ENCODE measurements at places on chromosomes 16 and 17. TPM values are rescaled to one million over a fixed set of nuclear protein-coding genes. Genes with fewer than 3 reads are reported as not detected.
A peak's percentile ranks its signal among the peaks of the same experiment; 100 is the strongest.

The FKBP10 gene
- total RNA-seq: 6.2 TPM

The NBR1 gene
- total RNA-seq: 59.3 TPM

The CES5A gene
- 0.67 TPM for total RNA-seq

The PCGF2 gene
- total RNA-seq: 1.2 TPM

The KRT40 gene
- total RNA-seq: not detected

The TMC7 gene
- 0.42 TPM for total RNA-seq

The HNF1B gene
- total RNA-seq: 3.8 TPM

The PAGR1 gene
- 11.1 TPM for total RNA-seq

The SLC13A5 gene
- total RNA-seq: 399 TPM

DNA sequence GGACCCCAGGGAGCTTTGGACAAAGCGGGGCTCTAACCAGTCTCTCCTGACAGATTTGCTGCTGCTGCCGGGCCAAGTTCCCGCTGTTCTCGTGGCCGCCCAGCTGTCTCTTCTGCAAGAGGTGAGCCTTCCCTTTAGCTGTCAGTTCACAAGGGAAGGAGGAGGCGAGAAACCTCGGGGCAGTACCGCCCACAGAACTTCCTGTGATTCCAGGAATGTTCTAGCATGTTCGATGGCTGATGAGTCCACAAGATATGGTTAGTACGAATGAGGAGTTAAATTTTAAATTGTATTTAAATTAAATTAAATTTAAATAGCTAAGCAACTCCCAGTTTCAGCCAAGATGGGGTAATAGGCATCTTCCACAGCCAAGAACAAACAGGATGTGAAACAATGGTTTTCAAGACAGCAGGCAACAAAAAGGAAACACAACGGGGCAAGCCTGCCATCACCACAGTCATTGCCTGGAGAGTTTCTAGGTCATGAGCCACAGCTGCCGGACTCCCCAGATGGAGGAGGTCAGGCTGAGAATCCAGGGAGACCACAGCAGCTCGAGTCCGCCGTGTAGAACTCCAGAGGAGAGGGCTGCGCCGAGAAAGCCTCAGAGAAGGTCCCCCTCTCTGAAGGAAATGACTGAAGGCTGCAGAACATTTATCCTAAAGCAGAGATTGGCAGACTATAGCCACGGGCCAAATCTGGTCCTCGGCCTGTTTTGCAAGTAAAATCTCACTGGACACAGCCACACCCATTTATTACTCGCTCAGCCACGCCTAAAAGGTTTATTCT, 9.5 kb upstream of the TCF25 start:
- no peak for DNase-seq
- no peak overlapping the region for H3K4me3 ChIP-seq
- no peaks in the 10 kb centered on the region for H3K4me1 ChIP-seq
- peak overlapping the region; percentile 57 for H3K27ac ChIP-seq
- peaks cover 5% of the 10 kb centered on the region for H3K36me3 ChIP-seq
- H3K27me3 ChIP-seq: no peaks in the 10 kb centered on the region

- H3K36me3 ChIP-seq: no peaks in the 10 kb centered on the region
- H3K27me3 ChIP-seq: no peaks in the 10 kb centered on the region
- DNase-seq: no peak
- H3K4me1 ChIP-seq: peaks cover 4% of the 10 kb centered on the region
- H3K4me3 ChIP-seq: no peak overlapping the region
- H3K27ac ChIP-seq: no peak overlapping the region
Measured at GRCh38 chr16:4176906-4177417, 60.7 kb upstream of the ADCY9 start.

DNA sequence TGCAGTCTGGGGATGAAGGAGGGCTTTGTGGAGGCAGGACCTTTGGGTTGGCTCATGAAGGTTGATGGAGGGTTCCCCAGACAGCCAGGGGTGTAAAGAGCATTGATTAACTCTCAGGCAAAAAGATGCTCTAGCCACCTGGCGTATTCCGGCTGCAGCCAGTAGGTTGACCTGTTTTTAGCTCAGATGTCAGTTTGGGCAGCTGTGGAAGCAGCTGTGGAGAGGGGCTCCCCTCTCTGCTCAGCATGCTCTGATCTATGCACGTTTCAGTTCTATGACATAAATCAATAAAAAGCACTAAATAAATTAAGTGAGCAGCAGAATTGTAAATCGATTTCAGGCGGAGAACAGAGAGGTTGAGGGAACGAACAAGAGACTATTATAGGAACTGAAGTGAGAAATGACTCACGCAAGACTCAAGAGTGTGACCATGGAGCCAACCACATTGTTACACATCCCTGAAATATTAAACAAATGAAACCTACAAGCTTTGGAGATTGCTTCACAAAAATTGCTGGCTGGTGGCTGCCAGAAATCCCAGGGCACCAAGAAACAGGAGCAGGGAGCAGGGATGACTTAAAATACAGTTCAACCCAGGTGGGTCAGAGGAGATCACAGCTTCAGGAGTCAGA, 111.9 kb downstream of the GSG1L start:
- H3K4me3 ChIP-seq: no peak overlapping the region
- H3K36me3 ChIP-seq: no peaks in the 10 kb centered on the region
- peaks cover 2% of the 10 kb centered on the region for H3K27me3 ChIP-seq
- no peaks in the 10 kb centered on the region for H3K4me1 ChIP-seq

- DNase-seq: no peak
- peaks cover 45% of the 10 kb centered on the region for H3K4me1 ChIP-seq
- no peak overlapping the region for H3K4me3 ChIP-seq
- no peaks in the 10 kb centered on the region for H3K27me3 ChIP-seq
- H3K27ac ChIP-seq: peak overlapping the region; percentile 9
- H3K36me3 ChIP-seq: no peaks in the 10 kb centered on the region
Measured at GRCh38 chr17:64117981-64118979, 11.7 kb downstream of the ERN1 start.

- H3K27me3 ChIP-seq: no peaks in the 10 kb centered on the region
- H3K27ac ChIP-seq: peak overlapping the region; percentile 26
- H3K4me3 ChIP-seq: no peak overlapping the region
- no peaks in the 10 kb centered on the region for H3K36me3 ChIP-seq
Measured at GRCh38 chr17:15436473-15437302, 30.7 kb downstream of the CDRT4 start.

GRCh38 chr17:15929941-15930340, 15.0 kb upstream of the ADORA2B start:
- H3K4me3 ChIP-seq: no peak overlapping the region
- H3K36me3 ChIP-seq: no peaks in the 10 kb centered on the region
- H3K27me3 ChIP-seq: no peaks in the 10 kb centered on the region

DNA sequence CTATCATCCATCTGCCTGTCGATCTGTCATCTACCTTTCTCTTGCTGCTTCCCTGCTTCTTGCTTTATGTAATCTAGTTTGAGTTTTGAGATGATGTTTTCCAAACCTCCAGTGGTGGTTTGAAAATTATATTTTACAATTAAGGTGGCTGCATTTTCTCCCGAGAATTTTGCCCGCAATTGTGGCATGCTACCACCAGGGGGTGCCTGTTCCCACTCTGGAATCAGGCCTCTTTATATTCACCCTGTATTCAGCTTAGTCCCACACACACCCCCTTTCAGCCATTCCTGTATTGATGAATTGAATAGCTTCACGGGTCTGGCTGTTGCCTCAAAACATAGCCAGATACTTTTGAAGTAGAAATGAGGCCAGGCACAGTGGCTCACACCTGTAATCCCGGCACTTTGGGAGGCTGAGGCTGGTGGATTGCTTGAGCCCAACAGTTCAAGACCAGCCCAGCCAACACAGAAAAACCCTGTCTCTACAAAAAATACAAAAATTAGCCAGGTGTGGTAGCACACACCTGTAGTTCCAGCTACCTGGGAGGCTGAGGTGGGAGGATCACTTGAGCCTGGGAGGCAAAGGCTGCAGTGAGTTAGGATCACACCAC, 3.2 kb downstream of the PRSS22 start:
- no peaks in the 10 kb centered on the region for H3K36me3 ChIP-seq
- DNase-seq: no peak
- no peak overlapping the region for H3K4me3 ChIP-seq
- H3K27me3 ChIP-seq: no peaks in the 10 kb centered on the region

- H3K36me3 ChIP-seq: no peaks in the 10 kb centered on the region
- H3K27me3 ChIP-seq: peaks cover 2% of the 10 kb centered on the region
- DNase-seq: no peak
- H3K4me1 ChIP-seq: no peaks in the 10 kb centered on the region
Measured at GRCh38 chr17:74623693-74624093, at the start of gene CD300E. CD300E (minus strand) TSS chr17:74623738; CDS start chr17:74623621, 117 bp downstream.

GRCh38 chr17:15290605-15291004, 25.5 kb upstream of the PMP22 start:
- H3K4me1 ChIP-seq: no peaks in the 10 kb centered on the region
- H3K36me3 ChIP-seq: no peaks in the 10 kb centered on the region

- peak overlapping the region; percentile 7 for H3K4me3 ChIP-seq
- peaks cover 1% of the 10 kb centered on the region for H3K36me3 ChIP-seq
- H3K27me3 ChIP-seq: no peaks in the 10 kb centered on the region
- no peak overlapping the region for H3K27ac ChIP-seq
- H3K4me1 ChIP-seq: peaks cover 42% of the 10 kb centered on the region
Measured at GRCh38 chr17:51256101-51256500, 3.7 kb downstream of the MBTD1 start.

- no peak overlapping the region for H3K4me3 ChIP-seq
- no peak for DNase-seq
- H3K27ac ChIP-seq: no peak overlapping the region
- no peaks in the 10 kb centered on the region for H3K27me3 ChIP-seq
- H3K36me3 ChIP-seq: no peaks in the 10 kb centered on the region
Measured at GRCh38 chr16:4532238-4532637, 6.3 kb downstream of the CDIP1 start.

DNA sequence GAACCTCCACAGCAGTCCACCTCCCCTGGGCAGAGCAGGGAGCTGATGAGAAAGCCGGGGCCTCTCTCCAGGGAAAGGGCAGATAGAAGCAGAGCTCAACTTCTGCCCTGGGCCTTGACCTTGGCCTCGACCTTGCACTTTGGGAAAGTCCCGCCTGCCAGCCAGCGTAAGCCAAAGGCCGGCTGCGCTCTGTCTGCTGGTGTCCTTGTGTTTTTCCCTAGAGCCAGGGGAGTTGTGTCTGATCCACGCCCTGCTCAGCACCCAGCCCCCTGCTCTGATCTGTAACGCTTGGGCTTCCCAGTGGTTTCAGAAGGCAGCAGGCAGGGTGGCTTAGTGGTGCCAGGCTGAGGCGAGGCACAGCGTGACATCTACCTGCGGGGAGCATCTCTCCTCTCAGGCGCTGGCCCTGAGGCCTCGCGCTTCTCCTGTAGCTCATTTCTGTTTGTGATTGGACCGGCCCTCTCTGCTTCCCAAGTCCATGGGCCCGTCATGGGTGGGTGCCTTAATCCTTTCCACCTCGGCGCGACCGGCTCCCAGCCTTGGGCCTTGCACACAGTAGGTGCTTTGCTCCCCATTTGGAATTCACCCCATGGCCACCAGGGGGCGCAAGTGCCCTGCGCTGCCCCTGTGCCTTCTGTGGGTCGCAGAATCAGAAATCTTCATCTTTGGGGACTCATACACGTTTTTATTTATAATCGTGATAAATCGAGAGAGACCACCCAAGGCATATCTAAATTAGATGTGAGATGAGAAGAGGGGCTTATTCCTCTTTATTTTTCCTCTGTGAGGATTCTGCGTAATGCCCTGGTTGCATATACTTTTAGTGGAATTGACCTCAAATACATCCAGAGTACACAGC, 24.2 kb downstream of the SGSH start:
- H3K36me3 ChIP-seq: no peaks in the 10 kb centered on the region
- peaks cover 7% of the 10 kb centered on the region for H3K4me1 ChIP-seq
- no peak overlapping the region for H3K27ac ChIP-seq
- no peaks in the 10 kb centered on the region for H3K27me3 ChIP-seq

All from liver (tissue), 10 donors.